Neural crest cell (in vitro differentiated cells): ENCODE measurements at places on chromosomes 3 and 15. TPM values are rescaled to one million over a fixed set of nuclear protein-coding genes. Genes with fewer than 3 reads are reported as not detected.

KIF9 gene
- 6.9 and 7.1 TPM in 2 replicates for total RNA-seq

ILDR1 gene
- not detected in 2 replicates for total RNA-seq

INTS14 gene
- total RNA-seq, result 53.1 and 54.6 TPM in 2 replicates

NCK1 gene
- total RNA-seq, result 24.9 and 33.0 TPM in 2 replicates

BTD gene
- 5.8 and 8.1 TPM in 2 replicates for total RNA-seq

LIPC gene
- total RNA-seq, result not detected in 2 replicates

THPO gene
- total RNA-seq, result 0.55 and 0.98 TPM in 2 replicates

- DNase-seq, result no peak
Measured at GRCh38 chr15:39787479-39787878, 4.8 kb upstream of the FSIP1 start.

GRCh38 chr3:22994781-22995180 lies 208.3 kb upstream of the UBE2E2 start:
- no peak for DNase-seq

GRCh38 chr3:127825756-127826155 lies 3.4 kb upstream of the MGLL start:
- no peak for DNase-seq

DNA sequence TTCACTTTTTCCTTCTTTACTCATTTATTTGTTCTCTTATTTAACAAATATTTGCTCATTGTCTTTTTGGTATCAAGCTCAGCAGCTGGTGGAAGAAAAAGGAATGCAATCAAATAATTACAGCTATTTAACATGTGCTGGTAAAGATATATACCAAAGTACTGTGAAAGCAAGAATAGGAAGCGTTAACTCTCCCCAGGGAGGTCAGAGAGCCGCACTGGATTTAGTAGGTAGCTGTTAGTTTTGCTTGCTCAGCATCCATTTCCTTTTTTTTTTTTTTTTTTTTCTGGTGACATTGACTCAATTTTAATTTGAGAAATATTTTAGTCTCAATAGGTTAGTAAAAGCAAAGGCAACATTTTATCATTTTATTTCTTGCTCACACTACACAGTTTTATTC lies 308.5 kb upstream of the MDFIC2 start:
- DNase-seq, result no peak

DNA sequence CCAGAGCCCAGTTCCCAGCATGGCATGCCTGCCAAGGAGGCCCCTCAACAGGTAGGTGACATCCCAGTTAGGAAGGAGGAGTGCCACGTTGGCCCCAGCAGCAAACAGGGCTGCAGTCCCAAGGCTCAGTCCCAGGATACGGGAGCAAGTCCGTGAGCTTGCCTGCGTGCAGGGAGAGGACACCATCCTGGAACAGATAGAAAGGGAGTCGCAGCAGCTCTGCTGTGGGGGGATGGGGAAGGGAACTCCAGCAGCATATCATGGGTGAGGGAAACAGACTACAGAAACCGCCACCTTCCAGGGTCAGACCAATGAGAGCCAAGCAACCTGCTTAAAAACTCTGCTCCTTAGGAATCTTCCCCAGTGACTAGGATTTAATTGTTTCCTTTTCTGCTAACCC lies 9.4 kb upstream of the DYNLT2B start:
- DNase-seq, result no peak

- DNase-seq, result no peak
Measured at GRCh38 chr15:58842713-58843396, 71.8 kb downstream of the MINDY2 start.

DNA sequence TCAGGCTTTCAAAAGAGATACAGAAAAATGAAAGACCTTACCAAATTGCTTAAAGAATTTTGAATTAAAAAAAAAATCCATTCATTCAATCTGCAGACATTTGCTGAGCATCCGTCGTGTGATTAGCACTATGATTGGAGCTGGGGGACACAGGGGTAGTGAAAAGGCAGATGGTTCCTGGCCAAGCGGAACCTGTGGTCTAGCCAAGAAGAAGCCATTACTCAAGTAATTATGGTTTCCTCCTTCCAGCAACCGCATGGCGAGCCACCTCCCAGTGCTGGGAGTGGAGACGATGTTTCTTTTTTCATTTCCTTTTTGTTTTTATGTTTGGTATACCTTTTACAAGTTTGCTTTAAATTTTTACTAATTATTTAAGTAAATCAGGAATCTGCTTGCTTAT lies 140.2 kb downstream of the CACNA2D3 start:
- DNase-seq, result no peak

- DNase-seq, result peak; percentile 77
Measured at GRCh38 chr15:31306426-31307269, 20.0 kb upstream of the KLF13 start.

- no peak for DNase-seq
Measured at GRCh38 chr3:29099775-29100174, 181.1 kb upstream of the RBMS3 start.

- peak; percentile 85 for DNase-seq
Measured at GRCh38 chr3:132722165-132723023, at the start of gene NPHP3. Gene NPHP3 (minus strand): TSS chr3:132722409. CDS start chr3:132722355, 54 bp downstream.

DNA sequence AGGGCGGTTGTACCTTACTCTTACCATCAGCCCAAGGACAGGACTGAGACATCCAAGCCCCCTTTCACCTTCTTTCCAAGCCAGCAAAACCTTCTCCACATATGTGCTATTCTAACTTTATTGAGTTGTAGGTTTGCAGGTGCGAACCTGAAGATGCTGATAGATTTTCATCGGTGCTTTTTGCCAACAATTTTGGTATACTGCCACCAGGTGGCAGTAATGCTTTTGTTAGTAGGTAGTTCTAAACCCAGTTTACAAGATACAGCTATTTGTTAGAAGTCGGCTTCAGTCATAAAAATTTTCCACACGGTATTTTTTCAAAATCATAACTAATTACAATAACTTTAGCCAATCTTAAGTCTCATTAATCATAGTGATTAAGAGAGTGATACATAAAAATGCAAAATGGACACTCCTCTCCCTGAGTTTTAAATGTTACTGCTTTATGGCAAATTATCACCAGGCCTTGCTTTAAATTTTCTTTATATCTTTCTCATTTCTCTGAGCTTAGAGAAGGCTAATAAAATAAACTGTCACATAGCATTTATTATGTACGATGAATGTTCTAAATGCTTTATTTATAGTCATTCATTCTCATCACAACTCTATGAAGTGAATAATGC lies 636 bp downstream of the TBC1D21 start:
- peak; percentile 29 for DNase-seq

DNA sequence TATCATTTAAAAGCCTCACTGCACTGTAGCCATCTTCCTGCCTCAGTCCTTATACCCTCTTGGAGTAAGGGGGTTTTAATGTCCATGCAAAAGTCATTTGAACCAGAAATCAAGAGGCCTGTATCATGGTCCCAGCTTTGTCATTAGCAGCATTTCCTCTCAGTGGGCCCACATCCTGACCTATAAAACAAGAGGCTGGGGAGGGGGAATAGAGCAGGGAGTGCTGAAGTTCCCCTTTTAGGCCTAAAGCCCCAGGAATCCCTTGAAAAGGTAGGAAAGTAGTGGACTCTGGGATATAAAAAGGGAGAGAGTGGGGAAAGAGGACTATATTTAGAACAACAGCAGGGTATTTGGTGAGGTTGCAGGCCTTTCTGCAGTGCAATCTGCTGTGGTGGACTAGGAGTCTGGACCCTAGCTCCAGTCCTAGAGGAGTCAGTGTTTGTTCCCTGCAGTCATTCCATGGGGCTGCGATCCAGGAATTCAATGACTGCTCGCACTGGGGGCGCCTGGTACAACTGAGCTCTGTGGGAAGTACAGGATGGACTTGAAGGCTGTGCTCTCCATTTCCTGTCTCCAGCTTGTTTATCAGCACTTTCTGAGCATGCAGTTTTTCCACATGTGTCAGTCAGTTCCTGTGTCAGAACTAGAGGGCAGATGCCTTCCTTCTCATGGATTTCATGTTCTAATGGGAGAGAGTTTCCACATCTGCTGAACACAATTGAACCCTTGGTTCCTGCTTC lies 46.8 kb downstream of the PDHB start:
- DNase-seq, result no peak

GRCh38 chr15:59298225-59298853 lies 74.3 kb downstream of the MYO1E start:
- DNase-seq, result no peak

- no peak for DNase-seq
Measured at GRCh38 chr3:152254041-152254440, 14.7 kb upstream of the MBNL1 start.
